ENCODE measurements at places on chromosomes 5 and 9.
A peak's percentile ranks its signal among the peaks of the same experiment; 100 is the strongest.

DNA sequence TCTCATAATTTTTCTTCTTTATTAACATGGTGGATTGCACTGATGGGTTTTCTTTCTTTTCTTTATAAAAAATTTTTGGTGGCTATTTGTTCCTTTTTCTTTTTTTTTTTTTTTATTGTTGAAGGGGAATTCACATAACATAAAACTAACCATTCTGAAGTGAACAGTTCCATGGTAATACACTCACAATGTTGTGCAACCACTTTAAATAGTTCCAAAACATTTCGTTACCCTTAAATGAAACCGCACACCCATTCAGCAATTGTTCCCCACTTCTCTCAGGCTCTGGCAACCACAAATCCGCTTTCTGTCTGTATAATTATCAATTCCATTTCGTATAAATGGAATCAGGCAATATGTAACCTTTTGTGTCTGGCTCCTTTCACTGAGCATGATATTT is 11.7 kb upstream of the SETX start:
- DNase-seq: no peak

GRCh38 chr5:27325513-27325912 is 287.1 kb upstream of the CDH9 start:
- DNase-seq: no peak

DNA sequence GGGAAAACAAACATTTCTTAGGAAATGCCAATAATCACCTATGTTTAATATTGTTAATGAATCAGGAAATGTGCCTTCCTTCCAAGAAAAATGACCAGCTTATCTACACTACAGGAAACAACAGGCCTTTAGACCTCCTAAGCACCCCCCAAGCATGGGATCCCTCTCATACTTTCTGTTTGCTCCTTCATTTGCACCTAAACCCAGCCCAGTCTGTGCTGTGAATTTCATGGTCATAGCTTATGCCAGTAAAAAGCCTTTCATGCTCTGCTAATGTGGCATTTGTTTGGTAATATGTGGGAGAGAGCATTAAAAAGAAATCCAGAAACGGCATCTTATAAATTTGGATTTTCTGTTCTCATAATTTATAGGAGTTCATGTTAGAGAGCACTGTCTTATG is 511.1 kb downstream of the EBF1 start:
- DNase-seq: no peak

- DNase-seq: no peak
Measured at GRCh38 chr9:133706307-133707050, 31.7 kb downstream of the SARDH start.

- DNase-seq: no peak
Measured at GRCh38 chr9:24096756-24097155, 270.7 kb upstream of the ELAVL2 start.

DNA sequence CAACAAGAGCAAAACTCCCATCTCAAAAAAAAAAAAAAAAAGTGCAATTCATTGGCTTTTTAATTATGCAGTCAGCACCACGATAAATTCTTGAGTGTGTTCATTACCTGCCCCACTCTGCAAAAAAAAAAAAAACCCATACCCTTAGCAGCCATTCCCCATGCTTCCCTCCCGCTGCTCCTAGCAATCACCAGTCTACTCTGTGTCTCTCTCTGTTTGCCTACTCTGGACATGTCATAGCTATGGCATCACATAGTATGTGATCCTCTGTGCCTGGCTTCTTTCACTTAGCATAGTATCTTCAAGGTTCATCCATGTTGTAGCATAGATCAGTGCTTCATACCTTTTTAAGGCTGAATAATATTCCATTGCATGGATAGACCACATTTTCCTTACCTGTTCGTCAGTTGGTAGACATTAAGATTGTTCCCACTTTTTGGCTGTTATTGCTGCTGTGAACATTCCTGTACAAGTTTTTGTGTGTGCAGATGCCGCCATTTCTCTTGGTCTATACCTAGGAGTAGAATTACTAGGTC is 7.0 kb upstream of the PRR7 start:
- DNase-seq: no peak

- no peak for DNase-seq
Measured at GRCh38 chr5:126633552-126633951, 32.8 kb downstream of the PHAX start.

GRCh38 chr9:137721479-137721878 is 102.7 kb downstream of the EHMT1 start:
- no peak for DNase-seq

DNA sequence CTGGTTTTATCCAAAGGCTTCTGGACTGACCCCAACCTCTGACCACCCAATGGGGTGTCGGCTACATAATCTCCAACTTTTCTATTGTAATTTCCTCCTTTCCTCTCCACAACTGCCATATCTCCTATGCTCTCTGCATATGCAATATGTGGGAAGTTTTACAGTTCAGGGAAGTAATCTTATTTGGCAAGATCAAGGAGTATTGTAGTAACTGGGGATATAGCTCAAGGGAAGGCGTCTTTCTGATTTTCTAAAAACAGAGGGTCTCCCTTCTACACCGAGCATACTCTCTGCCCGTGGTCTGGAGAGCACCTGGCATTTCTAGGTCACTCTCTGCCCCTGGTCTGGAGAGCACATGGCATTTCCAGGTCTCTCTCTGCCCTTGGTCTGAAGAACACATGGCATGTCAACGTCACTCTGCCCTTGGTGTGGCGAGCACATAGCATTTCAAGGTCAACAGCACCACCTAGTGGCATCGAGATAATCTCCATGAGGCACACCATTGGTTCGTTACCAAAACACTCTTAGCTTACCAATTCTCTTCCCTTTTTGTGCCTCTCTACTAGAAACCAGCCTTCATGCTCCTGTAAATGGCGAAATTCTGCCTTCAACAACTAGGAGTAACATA is 616.4 kb upstream of the NUDT12 start:
- DNase-seq: peak; percentile 48

GRCh38 chr5:132008163-132008473 is 3.3 kb downstream of the ACSL6 start:
- DNase-seq: no peak

GRCh38 chr5:106167766-106168165 is 1503.0 kb downstream of the EFNA5 start:
- no peak for DNase-seq

DNA sequence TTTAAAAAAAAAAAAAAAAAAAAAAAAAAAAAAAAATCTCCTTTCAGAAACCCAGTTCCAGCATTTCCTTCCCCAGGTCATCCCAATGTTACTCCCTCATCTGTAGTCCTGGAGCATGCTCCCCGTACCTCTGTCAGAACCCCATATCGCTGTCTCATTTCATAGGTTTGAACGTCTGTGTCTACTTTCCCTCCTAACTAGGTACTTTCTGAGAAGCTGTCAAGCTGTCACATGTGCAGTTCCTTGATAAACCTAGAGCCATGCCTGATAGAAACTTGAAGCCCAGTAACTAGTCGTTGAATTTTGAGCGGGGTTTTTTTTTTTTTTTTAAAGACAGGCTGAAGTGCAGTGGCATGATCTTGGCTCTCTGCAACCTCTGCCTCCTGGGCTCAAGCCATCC is 15.6 kb downstream of the EXOSC3 start:
- no peak for DNase-seq

GRCh38 chr9:126781186-126782052 is 23.4 kb upstream of the ZBTB43 start:
- DNase-seq: peak; percentile 81

GRCh38 chr5:124436294-124436693 is 310.1 kb downstream of the ZNF608 start:
- no peak for DNase-seq

DNA sequence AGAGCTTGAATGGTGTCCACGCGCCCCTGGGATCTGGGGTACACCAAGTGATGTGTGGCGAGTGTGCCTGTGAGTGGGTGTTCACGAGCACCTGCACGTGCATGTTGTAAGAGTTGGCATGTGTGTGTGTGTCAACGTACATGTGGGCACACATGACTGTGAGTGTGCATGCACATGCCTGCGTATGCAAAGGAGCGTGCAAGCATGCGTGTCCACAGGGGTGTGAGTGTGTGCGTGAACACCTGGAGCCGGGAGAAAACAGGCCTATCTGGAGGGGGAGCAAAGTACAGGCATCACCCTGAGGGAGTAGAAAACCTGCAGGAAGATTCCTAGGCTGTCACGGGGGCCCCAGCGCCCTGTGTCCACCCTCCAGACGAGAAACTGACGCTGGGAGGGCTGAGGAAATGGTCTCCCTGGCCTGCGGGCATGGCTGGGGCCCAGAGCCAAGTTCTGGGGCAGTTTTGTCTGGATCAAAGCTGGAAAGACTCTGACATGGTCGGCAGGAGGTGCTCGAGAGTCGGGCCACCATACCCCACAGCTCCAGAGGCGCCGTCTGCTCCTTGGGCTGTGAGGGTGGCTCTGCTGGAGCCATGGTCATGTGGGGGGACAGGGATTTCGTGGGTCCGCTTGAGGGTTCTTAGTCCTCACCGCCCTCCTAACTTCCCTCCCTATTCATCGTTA is 31.8 kb downstream of the PTGES start:
- peak; percentile 19 for DNase-seq

GRCh38 chr9:81584099-81584498 is 105.2 kb downstream of the TLE1 start:
- no peak for DNase-seq

DNA sequence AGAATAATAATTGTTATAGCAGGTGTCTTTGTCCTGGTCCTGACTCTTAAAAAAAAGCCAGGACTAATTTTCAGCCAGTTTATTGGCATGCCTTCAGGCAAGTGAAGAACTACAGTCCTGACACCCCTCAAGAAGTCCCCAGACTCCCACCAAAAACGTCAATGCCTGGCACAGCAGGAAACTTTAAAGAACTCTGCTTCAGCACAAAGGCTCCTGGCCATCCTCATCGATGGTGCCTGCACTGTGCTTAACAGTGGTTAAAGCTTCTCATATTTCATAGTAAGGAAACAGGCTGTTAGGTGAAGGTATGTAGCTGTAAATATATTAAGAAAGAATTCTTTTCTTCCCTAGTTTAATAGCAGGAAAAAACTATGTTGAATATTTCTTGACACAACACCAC is 280.1 kb upstream of the PUM3 start:
- no peak for DNase-seq

DNA sequence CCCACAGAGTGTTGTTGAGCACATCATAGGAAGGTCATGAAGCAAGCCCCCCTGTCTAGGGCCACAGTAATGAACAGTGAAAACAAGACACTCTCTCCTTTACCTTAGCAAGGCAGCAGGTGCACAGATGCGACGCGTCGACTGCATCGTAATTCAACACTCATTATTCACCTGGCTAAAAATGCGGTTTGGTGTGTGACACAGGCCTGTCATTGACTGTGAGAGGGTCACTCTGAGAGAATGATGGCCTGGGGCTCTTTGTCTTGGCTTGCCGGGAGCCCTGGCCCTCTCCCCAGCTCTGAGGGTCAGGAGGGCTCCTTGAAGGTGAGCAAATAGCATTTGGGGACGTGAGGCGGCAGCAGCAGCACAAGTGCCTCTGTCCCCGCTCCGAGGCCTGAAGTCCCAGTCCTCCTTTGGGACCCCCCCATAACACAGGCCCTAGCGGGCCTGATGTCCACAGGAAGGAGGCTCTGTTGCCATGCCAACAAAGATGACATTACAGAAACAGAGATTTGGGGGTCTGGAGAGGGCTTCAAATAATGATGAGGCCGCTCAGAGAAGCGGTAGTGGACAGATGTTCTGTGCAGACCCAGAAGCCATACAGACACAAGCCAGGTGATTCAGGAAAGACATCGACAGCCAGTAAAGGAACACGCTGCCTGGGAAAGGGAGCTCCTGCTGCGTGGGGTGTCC is 46.7 kb downstream of the SHB start:
- no peak for DNase-seq

GRCh38 chr9:118928722-118929121 is 440.5 kb downstream of the BRINP1 start:
- DNase-seq: no peak

GRCh38 chr5:14105718-14106410 is 37.3 kb upstream of the TRIO start:
- peak; percentile 25 for DNase-seq

- DNase-seq: no peak
Measured at GRCh38 chr5:17227868-17228267, 10.4 kb downstream of the BASP1 start.

DNA sequence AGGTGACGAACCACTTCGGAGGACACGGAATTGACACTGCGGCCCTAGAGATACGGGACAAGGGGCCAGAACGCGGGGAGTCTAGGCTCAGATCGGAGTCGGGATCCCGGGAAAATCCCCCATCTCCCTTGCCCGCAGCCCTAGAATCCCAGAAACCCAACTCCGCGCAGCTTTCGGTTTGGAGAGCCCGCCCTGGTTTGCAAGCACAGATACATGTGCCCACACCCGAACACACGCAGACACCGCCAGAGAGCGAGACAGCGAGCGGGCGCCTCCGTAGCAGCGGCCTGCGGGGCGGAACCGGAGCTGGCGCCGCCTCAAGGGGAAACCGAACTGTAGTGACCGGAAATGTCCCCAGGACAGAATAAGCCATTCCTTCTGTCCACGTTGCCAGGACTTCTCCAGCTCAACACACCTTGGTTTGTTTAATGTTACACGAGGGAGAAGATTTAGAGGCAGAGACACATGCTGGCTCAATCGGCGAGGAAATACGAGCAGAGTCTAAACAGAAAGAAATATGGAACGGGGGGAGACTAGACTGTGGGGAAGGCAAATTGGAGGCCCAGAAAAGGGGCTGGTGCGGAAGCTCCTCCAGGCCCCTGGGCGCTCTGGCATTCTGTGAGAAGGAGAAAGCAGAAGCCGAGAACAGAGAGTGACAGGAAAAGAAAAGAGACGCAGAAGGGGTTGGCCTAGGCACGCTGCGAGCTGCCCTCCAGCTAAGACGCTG is 2.9 kb upstream of the PAX5 start:
- DNase-seq: no peak

GRCh38 chr5:9062873-9063272 is 483.0 kb downstream of the SEMA5A start:
- DNase-seq: no peak

DNA sequence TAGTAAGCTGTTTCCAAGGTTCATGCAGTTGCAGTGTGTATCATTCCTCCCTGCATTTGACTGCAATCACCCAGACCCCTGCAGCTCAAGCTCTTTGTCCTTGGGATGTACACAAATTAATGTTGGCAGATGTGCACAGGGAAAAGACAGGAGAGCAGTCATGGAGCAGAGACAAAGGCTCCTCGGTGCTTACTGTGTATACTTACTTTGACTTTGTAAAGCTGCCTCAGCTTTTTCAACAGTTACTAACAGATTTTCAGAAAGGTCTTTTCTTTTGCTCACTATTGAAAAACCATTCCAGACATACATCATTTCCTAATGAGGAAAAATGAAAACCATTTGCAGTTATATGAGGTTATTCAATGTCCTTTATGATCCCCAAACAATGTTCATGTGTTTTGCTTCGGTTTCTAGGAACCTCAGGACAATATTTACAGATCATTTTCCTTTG is 124.9 kb downstream of the TTC39B start:
- no peak for DNase-seq

- peak; percentile 70 for DNase-seq
Measured at GRCh38 chr5:178234750-178235587, 2.4 kb upstream of the PHYKPL start.

GRCh38 chr5:29896646-29897045 is 1296.8 kb upstream of the CDH6 start:
- DNase-seq: peak; percentile 13

- DNase-seq: no peak
Measured at GRCh38 chr9:17636821-17637220, 58.0 kb downstream of the SH3GL2 start.

GRCh38 chr5:61816585-61817450 is 484.8 kb downstream of the ZSWIM6 start:
- DNase-seq: no peak

All from NCI-H460 (cell line).